HCT116 (cell line): ENCODE measurements at places on chromosomes 1 and 21.

- no peak for DNase-seq
Observed at GRCh38 chr1:26291433-26291832, 11.5 kb downstream of the SH3BGRL3 start.

GRCh38 chr1:13908128-13908527 is 208.1 kb downstream of the PRDM2 start:
- DNase-seq: no peak

GRCh38 chr21:28074676-28075075 is 918.0 kb downstream of the LTN1 start:
- no peak for DNase-seq

DNA sequence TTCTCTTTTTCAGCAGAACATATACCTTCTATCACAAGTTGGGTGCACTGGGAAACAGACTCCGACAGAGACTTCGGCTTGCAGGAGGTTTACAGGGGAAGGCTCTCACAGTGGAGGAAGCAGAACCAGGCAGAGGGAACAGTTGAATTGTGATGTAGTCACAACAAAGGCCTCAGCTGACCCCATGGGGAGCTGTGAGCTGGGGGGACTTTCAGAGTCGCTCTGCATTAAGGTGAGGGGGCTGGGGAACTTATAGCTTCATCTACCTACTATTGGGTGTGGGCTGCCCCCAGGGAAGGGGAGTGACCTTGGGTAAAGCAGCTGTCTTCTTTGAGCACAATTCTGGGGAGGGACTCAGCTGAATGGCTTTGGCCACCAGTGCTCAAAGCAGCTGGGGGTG is 94.9 kb upstream of the POU3F1 start:
- no peak for DNase-seq

GRCh38 chr1:68217060-68217554 is 15.2 kb downstream of the WLS start:
- no peak for DNase-seq

- DNase-seq: no peak
Observed at GRCh38 chr1:38559446-38560165, 300.0 kb downstream of the RRAGC start.

GRCh38 chr1:234697015-234697414 is 87.0 kb upstream of the IRF2BP2 start:
- DNase-seq: no peak
